ENCODE measurements at places on chromosomes 2 and 18.

DNA sequence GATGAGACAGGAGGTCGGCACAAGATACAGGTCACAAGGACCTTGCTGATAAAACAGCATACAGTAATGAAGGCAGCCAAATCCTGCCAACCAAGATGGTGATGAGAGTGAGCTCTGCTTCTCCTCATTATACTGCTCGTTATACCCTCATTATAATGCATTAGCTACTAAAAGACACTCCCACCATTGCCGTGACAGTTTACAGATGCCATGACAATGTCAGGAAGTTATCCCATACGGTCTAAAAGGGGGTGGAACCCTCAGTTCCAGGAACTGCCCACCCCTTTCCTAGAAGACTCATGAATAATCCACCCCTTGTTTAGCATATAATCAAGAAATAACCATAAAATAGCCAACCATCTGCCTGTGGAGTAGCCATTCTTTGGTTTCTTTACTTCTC is 224.2 kb downstream of the RBM43 start:
- DNase-seq = no peak

DNA sequence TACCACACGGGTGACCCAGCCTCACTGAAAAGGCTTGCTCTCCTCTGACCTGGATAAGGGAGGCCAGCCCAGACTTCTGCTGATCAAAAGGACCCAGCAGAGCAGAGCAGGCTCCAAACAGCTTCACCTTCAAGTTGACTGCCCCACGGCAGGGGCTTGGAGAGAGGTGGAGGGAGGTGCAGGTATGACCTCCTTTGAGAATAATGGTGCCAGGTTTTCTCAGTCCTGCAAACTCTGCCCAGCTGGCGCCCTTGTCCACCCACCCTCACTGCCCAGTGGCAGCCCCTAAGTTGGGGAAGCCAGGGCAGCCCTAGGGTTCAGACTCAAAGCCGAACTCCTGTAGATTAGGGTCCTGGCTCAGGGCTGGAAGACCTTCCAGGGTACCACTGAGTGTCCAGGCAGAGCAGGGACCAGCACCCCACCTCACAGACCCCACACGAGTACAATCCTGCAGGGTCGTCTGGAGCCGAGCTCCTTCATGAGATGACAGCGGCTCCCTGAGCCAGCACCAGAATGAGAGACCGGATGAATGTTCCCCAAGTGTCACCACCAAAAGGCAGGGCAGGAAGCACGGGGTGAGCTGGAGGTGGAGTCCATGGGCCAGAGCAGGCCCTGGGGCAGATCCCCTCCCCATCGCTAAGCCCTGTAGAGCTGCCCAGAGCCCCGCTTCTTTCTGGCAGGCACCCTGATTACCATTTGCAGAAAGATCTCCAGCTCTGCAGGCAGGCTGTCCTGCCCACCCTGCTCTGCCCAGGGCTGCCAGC is 3.6 kb upstream of the GPC1 start:
- DNase-seq = peak; percentile 12

DNA sequence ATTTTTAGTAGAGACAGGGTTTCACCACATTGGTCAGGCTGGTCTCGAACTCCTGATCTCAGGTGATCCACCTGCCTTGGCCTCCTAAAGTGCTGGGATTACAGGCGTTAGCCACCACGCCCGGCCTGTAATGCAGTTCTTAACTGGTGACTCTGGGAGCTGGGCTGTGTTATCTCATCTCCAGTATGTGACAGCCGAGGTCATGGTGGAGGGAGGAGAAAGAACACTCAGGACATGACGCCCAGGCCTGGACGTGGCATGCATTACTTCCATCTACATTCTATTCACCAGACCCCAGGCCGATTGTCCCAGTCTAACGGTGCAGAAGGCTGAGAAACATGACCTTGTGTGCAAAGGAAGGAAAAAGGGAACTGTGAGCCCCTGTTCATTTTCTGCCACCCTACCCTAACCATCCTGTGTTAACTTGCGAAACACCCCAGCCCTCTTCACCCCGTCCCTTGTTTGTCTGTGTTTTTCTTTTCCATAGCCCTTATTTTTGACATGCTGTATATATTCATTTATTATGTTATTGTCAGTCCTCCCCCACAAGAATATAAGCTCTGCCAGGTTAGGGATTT is 88.1 kb upstream of the ASAP2 start:
- no peak for DNase-seq

- DNase-seq = no peak
Observed at GRCh38 chr2:215428060-215428910, 7.6 kb downstream of the FN1 start.

DNA sequence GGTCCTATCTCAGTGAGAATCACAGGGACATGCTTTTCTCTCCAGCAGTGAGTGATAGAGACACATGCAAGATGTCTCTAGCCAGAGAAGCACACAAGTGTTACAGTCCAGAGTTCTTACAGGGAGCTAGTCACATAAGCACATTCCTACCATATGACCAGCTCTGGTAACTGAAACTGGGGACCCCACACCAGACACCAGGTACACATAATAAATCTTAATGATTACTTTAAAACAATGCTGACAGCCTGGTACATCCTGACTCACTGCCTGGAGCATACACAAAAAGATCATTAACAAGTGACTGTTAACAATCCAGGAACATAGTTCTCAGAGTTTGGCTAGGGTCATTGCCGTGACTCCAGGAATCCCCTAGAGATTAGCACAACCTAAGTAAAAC is 53.6 kb downstream of the GALNT1 start:
- no peak for DNase-seq

- no peak for DNase-seq
Observed at GRCh38 chr2:9417725-9418124, 5.6 kb downstream of the ITGB1BP1 start.

DNA sequence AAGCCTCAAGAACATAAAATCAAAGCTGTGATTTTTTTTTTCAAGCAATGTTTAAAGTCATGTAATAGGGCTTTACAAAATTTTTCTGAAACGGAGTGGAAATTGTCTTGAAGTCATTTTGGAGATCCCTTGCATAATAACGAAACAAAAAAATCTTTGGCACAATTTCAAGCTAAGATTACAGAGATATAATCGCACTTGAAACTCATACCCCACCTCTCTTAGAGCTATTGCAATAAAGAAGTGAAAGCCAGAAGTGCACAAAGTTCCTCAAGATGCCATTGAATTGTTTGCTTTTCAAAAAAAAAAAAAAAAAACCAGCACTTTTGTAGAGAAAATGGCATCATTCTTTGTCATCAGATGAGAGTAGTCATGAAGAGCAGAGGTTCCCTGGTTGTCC is 152.3 kb downstream of the PAX3 start:
- no peak for DNase-seq

- DNase-seq = no peak
Observed at GRCh38 chr2:10987439-10987838, 75.7 kb downstream of the KCNF1 start.

- DNase-seq = no peak
Observed at GRCh38 chr2:184799379-184799778, 201.1 kb downstream of the ZNF804A start.

- DNase-seq = no peak
Observed at GRCh38 chr18:64011513-64011912, 41.6 kb downstream of the SERPINB8 start.

DNA sequence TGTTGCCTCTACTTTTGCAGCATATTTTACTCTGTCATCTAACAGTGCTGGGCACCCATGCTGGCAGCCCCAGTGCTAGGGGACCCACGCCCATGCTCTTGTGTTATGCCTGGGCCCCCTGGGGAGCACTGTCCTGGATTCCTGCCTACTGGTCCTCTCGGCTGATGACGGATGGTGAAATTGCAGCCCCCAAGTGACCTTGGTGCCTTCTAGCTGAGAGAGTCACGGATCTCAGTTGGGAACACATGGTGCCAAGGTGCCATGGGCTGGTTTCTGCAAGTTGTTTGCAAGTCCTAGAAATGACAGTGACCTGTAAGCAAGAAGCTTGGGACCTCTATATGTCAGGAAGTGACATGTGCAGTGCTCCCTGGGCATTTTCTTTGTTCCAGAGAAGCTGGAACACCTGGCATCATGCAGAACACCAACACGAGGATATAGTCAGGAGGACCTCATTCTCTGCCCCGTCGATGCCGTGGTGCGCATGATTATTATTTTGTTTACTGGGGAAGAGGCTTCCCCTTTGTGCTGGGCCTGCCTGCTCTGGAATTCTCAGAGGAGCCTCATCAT is 187.6 kb downstream of the LDLRAD4 start:
- no peak for DNase-seq

DNA sequence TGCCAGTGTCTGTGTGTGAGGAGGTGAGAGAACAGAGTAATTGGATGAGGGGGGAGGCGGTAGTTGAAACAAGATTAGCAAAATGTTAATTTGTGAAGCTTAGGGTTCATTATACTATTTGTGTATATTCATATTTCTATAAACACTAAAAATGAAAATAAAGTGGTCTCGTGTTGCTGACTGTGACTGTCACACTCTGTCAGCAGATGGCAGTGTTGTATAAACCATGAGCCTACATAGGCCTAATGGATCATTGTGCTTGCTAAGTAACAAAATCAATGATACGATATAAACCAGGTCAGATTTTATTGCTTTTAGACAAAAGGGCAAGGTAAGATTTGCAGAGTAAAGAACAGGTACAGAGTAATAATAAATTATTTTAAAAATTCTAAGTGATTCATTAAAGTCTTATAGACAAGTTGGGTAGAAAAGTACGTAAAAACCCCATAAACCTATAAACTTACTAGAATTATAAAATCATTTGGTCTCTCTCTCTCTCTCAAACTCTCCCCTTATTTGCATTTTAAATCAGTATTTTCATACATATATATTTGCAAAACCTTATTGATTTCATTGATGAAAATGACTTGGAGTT is 182.7 kb downstream of the RPIA start:
- DNase-seq = no peak

- no peak for DNase-seq
Observed at GRCh38 chr2:56613254-56613653, 429.5 kb downstream of the CCDC85A start.

- DNase-seq = no peak
Observed at GRCh38 chr2:112887964-112888749, 22.8 kb upstream of the IL37 start.

GRCh38 chr2:22086726-22087125 is 963.0 kb downstream of the TDRD15 start:
- DNase-seq = no peak

GRCh38 chr2:54557601-54558187 is 101.6 kb downstream of the SPTBN1 start:
- DNase-seq = peak; percentile 45

GRCh38 chr2:239461291-239462190 is 60.7 kb upstream of the HDAC4 start:
- no peak for DNase-seq

DNA sequence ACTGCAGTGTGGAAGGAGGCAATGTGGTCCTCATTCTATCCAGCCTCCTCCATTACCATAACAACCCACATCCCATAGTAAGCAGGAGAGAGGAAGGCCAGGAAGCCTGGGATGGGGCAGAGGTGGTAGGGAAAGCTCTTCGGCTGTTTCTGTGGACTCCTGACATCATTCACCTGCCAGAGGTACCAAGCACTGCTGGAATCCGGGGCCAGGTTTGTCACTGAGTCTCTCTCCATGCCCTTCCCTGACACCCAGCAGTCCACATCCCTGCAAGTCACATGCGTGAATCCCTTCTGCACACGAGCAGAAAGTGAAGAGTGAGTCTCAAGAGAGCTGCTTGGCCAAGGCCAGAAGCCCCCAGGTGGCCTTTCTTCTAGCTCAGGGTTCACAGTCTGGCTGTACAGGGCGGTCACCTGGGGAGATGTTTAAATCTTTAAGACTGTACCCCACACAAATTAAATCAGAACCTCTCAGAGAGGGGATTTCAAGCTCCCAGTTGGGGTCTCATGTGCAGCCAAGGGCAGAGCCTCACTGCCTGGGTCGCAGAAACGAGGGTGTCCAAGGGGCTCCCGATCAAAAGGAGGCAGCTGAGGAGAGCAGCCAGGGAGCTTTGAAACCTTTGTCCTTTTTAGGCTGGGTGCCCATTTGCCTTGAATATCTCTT is 94.2 kb downstream of the ARMC9 start:
- DNase-seq = no peak

GRCh38 chr2:71661782-71662181 is 208.4 kb downstream of the DYSF start:
- no peak for DNase-seq

DNA sequence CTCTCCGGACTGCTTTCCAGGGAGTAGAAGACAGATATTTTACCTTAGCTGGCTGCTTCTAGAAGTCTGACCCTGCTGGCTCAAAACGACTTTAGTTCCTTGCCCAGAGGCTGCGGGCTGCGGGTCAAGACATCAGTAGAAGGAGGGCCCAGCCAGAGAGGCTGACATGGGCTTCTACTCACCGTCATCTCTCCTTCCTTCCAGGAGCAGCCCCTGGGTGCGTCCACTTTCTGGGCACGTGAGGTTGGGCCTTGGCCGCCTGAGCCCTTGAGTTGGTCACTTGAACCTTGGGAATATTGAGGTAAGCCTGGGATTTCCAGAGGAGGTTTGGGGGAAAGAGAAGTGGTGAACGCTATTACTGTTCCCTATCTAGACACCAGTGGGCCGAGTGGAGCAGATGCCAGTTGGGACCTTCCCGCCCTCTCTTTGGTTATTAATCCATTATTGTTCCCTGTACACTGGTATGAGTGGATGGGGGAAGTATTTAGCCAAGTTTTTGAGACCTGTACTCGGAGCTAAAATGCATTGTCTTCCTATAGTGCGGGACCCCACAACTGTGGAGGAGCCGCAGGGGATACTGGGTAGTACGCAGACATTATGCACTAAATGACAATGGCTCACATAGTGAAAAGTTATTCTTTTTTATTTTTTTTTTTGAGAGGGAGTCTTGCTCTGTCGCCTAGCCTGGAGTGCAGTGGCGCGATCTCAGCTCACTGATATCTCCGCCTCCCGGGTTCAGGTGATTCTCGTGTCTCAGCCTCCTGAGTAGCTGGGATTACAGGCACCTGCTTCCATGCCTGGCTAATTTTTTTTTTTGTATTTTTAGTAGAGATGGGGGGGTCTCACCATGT is 26.3 kb upstream of the CASP8 start:
- no peak for DNase-seq

DNA sequence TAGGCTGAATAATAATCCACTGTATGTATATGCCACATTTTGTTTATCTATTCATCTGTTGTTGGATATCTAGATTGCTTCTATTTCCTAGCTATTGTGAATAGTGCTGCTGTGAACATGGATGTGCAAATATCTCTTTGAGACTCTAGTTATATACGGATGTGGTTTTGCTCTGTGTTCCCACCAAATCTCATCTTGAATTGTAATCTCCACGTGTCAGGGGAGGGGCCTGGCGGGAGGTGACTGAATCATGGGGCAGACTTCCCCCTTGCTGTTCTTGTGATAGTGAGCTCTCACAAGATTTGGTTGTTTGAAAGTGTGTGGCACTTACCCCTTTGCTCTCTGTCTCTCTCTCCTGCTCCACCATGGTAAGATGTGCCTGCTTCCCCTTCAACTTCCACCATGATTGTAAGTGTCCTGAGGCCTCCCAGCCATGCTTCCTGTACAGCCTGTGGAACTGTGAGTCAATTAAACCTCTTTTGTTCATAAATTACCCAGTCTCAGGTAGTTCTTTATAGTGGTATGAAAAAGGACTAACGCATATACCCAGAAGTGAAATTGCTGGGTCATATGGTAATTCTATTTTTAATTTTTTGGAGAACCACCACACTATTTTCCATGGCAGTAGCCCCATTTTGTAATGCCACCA is 86.1 kb upstream of the UPP2 start:
- DNase-seq = no peak

GRCh38 chr2:35063836-35064235 is 1291.7 kb upstream of the CRIM1 start:
- no peak for DNase-seq

Measured in uterus (tissue), 4 donors.